ENCODE measurements at places on chromosomes 6 and 20.

DNA sequence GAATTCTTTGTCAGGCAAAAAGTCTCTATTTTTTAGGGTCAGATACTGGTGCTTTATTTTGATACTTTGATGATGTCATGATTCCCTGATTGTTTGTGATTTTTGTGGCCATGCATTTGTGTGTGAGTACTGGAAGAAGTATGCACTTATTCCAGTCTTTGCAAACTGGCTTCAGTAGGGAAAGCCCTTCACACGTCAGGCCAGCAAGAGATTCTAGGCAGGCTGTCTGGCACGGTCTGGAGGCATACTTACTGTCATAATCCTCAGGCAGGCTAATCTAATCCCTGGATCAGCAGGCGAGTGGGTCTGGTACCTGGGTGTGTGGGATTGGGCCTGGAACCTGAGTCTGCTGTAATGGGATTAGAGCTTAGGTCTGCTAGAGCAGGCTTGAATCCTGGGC is 391.8 kb upstream of the MMS22L start:
- no peak for DNase-seq

DNA sequence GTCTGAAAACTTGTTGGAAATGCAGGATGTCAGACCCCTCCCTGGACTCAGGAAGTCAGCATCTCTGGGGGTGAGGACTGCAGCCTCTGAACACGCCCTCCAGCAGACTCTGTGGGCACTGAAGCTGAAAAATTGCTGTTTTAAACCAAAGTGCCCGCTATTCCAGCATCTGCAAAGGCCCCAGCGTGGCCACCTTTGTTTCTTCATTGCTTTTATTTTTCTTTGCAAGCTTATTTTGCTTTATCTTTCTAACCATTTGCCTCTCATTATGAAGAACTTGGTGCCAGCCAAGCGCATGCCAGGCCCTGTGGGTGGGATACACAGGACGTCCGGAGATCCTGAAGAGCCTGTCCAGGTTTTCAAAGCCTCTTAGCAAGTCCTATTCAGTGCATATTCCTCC is 203.9 kb upstream of the CST7 start:
- DNase-seq = no peak

- no peak for DNase-seq
Measured at GRCh38 chr20:5913166-5913565, 37.2 kb downstream of the TRMT6 start.

DNA sequence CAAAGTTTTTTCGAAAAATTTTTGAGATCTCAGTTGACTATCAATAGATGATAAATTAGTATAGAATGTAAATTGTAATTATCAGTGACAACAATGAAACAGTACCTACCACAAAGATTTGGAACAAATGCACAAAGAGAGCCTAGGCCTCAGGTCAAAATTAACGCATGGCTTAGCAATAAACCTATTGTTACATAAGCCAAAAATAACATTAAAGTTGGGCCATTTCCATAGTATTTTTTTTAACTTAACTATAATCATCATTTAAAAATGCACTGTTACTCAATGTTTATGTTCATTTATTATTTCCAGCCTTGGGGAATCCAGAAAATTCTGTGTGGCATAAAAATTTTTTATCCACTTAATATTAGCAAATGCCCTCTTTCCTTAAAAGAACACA is 117.0 kb downstream of the EPB41L2 start:
- DNase-seq = no peak

DNA sequence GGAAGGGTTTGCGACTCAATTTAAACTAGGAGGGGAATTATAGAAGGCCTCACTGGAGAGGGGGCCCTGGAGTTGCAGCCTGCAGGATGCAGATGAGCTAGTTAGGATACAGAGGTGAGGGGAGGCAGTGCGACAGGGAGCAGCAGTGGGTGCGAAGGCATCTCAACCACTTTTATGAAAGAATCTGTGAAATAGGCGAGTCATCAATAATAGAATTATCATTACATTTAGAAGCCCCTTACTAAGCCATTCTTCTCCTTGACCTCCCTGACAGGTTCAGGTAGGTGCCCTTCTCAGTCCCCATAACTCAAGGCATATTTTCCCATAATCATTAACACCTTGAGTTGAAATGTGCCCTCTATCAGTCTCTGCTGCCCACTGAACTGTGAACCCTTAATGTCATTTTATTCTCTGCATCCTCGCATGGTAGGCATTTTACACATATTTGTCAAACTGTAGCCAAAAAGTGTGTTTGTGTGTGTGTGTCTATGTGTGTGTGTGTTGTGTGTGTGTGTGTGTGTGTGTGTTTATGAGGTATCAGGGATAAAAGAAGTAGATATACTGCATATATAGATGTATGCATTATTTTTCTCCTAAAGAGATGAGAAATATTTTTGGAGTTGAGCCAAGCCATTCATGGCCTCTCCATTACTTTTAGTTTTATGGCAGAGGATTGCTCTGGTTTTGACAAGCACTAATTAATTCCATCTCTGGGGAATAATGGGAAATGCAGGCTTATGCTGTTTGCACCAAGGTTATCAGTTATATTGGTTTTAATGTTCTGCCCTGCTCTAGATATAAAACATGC is 898.8 kb downstream of the KIF16B start:
- no peak for DNase-seq

DNA sequence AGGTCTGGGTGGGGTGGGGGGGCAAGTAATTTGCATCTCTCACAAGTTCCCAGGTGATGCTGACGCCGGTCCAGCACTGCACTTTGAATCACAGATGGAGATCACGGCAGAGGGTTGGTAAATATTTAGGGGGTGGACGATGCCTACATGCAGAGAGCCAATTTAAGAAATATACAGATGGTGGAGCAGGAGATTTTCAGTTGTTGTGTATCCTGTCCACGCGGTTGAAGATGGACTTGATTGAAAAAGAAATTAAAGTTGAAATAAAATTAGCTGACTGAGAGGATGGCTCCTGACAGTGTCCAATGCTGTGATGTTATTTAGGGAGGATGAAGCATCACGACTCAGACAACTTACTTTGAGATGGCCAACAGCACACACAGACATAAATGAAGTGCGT is 74.6 kb downstream of the PHACTR3 start:
- DNase-seq = no peak

GRCh38 chr20:46293084-46293483 is 15.2 kb downstream of the CDH22 start:
- DNase-seq = no peak
